Keratinocyte (primary cell): ENCODE measurements at places on chromosomes 4 and X.

DNA sequence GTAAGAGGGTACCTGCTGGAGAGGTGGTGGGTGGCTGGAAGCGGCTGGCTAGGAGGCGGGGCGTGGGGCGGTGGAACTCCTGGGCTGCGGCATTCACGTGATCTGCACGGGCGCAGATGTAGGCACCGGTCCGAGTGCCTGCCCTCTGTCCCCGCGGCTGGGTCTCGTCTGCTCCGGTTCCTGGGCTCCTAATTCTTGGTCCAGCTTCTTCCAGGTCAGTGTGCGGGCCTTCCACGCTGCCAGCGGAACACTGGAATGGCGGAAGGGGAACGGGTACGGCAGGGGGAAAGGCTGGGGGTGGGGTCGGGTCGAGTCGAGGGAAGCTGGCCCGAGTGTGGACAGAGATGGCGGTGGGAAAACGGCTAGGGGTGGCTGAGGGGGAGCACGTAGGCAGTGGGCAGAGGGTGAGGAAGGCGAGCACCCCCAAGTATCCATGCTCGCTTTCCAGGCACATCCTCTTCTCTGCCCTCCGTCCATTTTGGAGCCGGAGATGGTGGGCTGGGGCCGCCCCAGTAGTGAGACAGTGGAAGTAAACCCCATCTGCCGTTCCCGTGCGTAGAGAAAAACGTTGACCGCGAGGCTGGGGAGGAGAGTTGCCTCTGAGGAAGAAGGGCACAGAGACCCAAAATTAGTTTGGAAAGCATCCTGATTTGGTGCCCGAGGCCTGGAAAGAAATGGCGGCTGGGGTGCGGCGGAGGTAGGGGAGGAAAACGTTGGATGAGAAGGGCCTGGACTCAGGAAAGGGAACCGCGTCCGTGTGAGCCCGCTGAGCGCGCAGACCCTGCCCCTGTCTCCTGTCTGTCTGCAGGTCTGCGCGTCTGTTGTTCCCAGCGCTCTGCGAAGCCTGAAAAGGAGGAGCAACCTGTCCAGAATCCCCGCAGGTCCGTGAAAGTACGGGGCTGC lies at the start of gene TCEAL4:
Gene TCEAL4 (plus strand): TSS at position 105 of the 903 bp plus-strand sequence. CDS start 1,161 bp downstream, outside the sequence.
- DNase-seq = no peak

DNA sequence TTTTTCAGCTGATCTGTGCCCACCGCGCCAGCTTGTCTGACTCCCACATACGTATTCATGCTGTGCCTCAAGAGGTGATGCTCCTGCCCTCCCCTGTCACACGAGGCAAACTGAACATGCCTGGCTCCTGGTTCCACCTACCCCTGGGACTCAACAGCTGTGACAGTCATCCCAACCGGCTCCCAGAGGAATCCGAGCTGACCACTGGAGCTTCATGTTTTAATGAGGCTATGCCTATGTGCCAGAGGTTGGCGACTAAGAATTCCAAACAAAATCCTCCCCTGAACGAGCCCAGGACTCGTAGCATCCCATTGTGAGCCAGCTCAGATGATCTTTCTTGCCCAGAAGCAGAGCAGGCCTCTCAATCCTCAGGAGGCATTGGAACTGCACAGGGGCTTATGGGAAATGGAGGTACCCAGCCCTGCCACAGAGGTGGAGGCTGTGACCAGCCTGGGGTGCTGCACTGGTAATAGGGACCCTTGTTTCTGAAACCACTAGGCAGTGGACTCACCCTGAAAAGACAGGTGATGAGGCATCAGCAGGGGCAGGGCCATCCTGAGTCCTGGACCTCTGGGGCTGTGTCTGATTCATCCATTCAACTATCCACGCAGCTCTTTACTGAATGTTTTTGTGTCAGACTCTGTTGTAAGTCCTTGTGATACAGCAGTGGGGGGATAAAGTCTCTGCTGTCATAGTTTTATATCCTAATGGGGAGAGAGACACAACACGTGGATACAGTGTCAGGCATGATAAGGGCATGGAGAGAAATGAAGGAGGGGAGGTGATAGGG lies 325.0 kb downstream of the EVC2 start:
- DNase-seq = no peak

DNA sequence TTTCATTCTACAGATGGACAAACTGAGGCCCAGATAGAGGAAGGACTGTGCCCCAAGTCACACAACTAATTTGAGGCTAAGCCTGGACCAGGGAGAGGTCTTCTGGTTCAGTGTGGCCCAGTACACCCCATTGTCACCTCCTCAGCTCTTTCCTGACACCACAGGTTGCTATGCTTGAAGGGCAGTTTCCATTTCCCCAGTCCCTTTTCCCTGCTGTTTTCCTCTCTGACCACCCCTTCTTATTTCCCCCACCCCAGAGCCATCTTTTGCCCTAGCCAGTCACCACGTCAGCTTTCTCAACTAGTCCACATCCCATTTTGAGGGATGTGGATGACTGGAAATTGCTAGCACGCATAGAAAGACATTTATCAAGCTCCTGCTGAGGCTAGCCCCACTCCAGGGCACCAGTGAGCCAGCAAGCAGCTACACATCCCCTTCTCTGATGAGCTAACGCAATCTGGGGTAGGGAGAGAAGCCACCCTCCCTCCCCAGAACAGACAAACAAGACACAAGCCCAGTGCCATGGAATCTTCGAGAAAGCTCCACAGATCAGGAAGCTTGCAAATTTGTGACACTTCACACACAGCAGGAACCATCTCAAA lies 1.3 kb downstream of the GABRE start:
- no peak for DNase-seq

DNA sequence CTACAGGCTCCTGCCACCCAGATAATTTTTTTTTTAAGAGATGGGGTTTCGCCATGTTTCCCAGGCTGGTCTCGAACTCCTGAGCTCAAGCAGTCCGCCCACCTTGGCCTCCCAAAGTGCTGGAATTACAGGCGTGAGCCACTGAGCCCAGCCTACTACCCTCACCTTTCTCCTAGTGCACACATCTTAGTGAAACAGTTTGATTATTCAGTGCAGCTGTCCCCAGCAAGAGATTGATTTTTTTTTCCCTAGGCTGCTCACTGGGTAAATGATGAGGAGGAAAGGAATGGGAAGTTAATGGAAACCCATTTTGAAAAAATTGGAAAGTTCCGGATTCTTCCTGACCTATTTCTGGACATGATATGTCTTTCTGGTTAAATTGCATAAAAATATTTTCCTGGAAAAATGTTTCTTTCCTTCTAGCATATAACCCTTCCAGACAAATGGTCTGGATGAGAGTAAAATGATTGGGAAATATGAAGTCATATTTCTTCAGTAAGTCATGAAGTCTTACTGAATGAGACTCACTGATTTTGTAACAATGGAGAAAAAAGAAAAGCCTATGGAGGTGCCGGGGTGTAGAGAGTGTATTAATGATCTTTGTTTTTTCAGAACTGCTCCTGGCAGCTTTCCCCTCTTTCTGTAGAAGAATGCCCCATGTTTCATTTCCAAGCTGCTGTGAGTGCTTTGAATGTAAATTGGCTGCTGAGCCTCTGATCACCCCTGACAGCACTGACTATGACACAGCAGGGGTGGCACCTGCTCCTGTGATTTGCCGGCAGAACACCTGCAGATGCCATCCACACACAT lies 19.5 kb upstream of the ZNF41 start:
- no peak for DNase-seq

- DNase-seq = no peak
Observed at GRCh38 chr4:81214144-81214880, 710 bp downstream of the PRKG2 start.

- DNase-seq = no peak
Observed at GRCh38 chr4:110292994-110293744, 94.8 kb upstream of the ELOVL6 start.
